ENCODE measurements at places on chromosomes 1 and 21.

- DNase-seq, result no peak
Observed at GRCh38 chr1:44263568-44264450, 50.5 kb downstream of the DMAP1 start.

- DNase-seq, result no peak
Observed at GRCh38 chr1:50880373-50880772, 79.7 kb downstream of the FAF1 start.

- no peak for DNase-seq
Observed at GRCh38 chr21:45236481-45236880, 51.2 kb downstream of the POFUT2 start.

DNA sequence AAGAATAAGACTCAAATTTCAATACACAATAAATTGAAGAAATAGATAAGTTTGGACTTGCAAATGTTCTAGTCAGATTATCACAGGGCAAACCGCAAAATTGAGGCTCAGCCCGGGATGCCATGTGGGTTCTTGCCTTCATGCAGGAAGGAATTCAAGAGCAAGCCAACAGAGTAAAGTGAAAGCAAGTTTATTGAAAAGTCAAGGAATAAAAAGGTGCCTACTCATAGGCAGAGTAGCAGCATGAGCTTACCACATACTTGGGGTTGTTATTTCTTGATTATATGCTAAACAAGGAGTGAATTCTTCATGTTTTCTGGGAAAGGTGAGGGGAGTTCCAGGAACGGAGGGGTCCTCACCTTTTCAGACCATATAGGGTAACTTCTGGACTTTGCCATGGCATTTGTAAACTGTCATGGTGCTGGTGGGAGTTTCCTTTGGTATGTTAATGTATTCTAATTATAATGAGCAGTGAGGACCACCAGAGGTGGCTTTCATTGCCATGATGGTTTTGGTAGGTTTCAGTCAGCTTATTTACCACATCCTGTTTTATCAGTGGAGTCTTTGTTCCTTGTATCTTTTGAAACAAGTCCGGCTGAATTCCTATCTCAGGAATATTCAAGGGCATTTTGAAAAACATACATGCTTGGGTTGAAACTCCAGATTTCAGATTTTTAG, 2.0 kb upstream of the OR2AK2 start:
- DNase-seq, result no peak

Measured in stimulated activated CD4-positive, alpha-beta T cell treated with anti-CD3 and anti-CD28 coated beads, Interleukin-1b, Interleukin-23, amount 100 ng/mL, for 48 hours (primary cell).